ENCODE measurements at places on chromosomes 11 and 22.

DNA sequence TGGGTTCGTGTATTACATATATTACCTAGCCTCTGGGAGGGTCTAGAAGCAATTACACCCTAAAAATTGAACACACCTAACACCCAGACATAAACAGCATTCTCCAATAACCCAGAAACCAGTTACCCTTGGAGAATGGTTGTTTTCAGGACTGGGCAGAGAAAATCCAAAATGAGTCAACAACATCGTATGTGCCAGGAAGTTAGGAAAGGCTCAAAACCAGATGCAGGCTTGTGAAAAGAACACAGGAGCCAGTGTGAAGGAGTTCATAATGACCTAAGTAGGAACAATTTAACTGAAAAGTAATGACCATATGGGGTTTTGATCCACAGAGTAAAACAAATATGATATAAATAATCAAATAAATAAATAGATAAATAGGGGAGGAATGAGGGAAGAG, 5.1 kb upstream of the CLPB start:
- DNase-seq: no peak

GRCh38 chr22:18978506-18978905, 42.4 kb upstream of the PRODH start:
- no peak for DNase-seq

DNA sequence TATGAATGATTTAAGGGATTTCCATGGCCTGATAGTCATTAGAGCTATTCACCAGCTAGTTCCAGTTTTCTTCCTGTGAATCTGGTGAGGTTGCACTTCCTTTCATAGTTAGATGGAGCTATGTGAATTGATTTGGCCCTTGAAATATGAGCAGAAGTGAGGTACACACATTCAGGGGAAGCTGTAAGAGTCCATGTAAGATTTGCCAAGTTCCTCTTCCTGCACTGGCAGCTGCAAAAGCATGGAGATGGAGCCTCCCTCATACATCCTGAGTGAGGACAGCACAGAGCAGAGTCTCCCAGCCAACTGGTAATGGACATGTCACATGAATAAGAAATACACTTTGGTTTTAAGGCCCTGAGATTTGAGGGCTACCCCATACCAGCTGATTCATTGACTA, 111.7 kb downstream of the CD44 start:
- no peak for DNase-seq

DNA sequence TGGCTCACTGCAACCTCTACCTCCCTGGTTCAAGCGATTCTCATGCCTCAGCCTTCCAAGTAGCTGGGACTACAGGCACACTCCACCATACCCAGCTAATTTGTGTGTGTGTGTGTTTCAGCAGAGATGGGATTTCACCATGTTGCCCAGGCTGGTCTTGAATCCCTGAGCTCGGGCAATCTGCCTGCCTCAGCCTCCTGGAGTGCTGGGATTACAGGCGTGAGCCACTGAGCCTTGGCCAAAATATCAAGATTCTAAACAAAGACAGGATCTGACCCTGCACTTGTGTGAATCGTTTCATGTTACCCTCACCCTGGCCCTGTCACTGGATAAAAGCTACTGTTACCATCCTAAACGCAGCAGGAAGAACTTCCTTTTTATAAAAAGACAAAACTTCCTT, 15.6 kb upstream of the THY1 start:
- DNase-seq: no peak

- peak; percentile 24 for DNase-seq
These were observed 98.6 kb downstream of the CEP164 start for GRCh38 chr11:117426297-117426685.
